ENCODE measurements at places on chromosomes 7 and 10. TPM values are rescaled to one million over a fixed set of nuclear protein-coding genes. Genes with fewer than 3 reads are reported as not detected.

GRCh38 chr10:101140950-101141615 is 10.0 kb downstream of the TLX1 start:
- DNase-seq, result no peak

DNA sequence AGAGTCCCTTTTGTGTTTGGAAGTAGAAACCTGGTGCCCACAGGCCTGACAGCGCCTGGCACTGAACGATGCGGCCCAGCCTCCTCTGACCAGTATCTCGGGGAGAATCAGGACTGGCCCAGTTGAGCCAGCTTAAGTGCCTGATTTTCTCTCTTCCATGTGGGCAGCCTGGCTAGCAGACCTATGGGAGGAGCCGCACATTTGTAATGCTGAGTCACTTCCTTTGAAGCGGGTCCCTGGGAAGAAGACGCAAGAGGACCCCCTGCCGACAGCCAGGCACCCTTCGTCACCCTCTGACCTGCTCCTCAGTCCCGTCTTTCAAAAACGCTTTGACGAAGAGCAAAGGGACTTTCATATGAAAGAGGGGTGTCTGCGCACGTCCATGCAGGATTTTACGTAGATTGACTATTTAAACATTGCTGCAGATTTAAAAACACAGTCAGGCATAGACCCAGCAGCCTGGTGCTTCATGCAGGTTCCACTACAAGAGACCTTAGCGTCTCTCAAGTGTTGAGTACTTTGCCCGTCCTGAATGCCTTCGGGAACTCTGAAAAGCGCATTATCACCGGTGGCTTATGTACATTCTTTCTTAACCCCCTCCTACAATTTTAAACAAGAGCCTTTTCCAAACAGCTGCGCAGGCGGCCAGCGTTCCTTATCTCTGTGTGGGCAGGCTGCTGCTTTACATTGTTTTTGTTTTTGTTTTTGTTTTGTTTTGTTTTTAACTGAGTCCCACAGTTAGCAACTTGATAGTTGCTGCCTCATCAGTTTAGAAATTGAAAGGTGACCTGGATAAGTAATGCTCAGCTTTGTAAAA is 36.5 kb upstream of the AP5Z1 start:
- peak; percentile 61 for DNase-seq

DNA sequence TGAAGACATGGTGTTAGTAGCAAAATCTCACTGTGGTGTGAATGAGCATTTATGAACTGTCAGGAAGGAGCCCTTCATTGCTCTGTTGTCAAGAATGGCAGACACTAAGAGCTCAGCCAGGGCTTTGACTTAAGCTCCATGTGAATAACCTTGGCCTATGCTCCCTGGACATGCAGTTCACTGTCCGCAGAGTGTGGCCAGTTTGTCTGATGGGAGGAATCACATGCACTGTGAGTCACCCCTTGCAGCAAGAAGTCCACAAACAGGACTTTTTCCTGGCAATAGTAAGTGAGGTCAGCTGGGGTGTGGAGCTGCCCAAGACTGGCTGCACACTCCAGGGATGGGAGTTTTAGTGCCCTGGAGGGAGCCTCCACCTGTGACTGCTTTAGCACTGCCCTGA is 49.5 kb downstream of the ZNF37A start:
- DNase-seq, result no peak

- no peak for DNase-seq
Observed at GRCh38 chr10:73413108-73413527, 740 bp downstream of the ANXA7 start.

DNA sequence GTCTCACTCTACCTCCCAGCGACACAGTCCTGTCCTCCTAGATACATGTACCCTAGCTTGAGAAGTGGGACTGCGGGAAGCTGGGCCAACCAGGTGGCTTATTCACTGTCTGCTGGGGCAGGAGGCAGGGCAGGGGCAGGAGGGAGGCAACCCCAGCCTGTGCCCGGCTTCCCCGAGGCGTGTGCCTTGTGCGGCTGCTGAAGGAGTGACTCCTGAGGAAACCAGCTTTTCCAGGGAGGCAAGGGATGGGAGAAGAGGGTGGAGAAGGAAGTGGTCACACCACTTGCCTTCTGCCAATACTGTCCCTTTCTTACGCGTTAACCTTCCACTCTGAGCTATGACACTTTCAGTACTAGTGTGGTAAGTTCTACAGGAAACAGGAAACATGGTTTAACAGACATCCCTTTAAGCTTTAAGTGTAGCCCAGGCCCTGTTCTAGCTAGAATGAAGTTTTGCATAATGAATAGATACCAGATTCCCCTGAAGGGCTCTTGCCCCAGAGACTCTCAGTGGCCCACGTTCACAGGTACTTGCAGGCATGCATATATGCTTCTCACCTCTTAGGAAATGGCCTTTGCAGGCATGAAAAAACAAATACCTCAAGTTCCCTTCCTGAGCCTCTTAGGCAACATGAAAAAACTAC is 40.6 kb downstream of the SYPL1 start:
- DNase-seq, result peak; percentile 62

- no peak for DNase-seq
Observed at GRCh38 chr10:114206902-114207301, 27.7 kb downstream of the TDRD1 start.

DNA sequence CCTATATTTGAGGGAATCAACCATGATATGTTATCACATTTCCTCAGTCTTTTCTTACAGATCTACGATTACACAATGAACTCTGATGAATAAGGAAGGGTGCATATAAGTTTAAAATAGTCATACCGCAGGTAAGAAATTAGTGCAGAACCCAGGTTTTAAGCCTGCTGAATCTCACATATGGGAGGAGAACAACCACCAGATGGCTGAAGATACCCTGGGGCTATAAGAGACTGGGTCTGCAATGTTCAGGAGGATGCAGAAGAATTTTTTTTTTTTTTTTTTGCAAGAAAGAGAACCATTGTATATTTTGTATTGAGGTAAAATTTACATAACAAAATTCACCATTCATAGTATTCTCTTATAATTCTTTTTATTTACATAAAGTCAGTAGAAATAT is 372.3 kb upstream of the MYO3A start:
- no peak for DNase-seq

DNA sequence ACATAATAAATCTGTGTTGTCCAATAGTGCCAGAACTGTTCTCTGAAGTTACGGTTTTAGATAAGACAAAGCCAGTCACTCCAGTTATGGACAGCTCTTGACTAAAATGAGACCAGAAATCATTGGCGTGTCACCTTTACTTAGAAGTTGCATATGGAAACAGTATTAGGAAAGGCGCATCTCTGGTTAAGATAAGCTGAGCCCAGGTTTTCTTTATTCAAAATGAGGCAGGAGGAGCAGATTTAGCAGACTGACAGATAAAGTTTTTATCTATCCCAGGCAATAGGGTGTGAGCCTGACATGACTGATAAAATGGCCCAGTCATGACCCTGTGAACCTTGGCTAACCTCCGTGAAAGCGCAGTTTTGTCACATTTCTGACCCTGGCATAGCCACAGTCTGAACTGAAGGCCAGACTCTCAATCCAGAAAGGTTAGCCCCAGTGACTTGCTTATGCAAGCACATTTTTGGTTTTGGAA is 4.2 kb downstream of the CYP26A1 start:
- no peak for DNase-seq

GRCh38 chr7:79244482-79244881 is 209.0 kb downstream of the MAGI2 start:
- DNase-seq, result no peak

GRCh38 chr7:66265566-66265965 is 60.4 kb downstream of the TPST1 start:
- DNase-seq, result no peak

DNA sequence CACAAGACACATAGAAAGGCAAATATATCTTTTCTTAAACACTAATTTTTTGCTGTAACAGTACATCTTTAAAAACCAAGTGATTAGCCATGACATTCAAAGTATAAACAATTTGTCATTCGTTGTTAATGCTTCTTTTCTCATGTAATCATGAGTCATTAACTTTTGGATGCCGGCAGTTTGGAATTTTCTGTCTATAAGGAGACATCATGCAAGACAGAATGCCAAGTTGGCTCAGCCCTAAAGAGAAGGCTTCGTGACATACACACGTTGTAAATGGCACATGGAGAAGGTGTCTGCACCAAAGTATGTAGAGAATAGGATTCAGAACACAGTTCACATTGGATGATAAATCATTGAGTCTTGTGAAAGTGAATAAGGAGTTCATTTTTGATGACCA is 35.9 kb downstream of the CCDC3 start:
- DNase-seq, result no peak

DNA sequence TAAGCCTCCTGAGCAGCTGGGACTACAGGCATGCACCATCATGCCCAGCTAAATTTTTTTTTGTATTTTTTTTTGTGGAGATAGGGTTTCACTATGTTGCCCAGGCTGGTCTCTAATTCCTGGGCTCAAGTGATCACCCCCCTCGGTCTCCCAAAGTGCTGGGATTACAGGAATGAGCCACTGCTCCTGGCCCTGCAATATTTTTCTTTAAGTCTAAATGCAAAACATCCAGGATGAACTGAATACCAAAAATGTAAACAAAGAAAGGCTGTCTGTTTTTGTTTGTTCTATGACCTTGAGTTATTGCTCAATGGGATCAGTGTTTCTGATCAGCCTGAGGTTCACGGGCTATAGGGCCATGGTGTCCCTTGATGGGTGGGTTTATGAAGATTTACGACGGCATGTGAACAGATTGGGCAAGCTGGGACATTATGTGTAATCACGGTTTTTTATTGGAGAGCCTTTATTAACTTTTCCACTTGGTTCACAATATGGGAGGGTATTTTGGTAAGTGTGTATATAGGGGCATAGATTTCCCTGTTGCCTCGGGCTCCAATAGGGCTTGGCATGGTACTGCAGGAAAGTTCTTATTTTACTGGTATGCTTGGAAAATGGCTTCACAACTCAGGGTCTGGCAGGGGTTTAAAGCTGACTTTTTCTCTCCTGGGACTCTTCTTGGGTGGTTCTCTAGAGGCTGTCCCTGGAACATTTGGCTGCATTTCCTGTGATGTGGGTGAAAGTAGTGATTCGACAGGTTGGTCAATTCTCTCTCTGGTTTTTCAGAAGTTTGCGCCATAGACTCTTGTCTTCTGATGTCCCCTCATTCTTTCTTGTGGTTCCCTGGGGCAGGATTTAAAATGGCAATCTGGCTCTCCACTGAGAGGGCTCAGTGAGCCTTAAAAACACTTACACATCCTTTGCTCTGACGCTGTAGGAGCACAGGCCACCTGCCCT is 41.6 kb downstream of the MRPS33 start:
- no peak for DNase-seq

DNA sequence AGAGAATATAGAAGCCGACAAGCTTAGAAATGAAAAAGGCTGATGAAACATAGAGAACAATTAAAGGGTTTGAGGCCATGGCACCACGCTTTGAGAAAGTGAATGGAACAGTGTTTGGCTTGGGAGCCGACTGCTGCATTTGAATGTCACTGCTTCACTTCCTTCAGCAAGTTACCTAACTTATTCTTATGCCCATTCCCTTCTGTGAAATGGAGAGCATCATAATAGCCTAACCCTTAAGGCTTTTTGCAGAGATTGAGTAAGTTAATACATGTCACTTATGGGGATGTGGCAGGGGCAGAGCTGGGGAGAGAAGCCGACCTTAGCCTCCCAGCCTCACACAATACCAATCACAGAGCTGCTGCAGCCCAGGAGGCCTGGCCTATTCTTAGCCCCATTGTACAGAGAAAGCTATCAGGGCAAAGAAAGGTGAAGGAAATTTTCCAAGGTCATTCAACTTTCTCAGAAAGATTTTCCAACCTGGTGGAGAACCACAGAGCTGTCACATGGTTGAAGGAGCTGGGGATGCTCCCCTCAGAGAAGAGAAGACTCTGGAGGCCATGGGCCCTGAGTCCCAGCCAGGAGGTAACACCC is 186.0 kb upstream of the GDF10 start:
- no peak for DNase-seq

DNA sequence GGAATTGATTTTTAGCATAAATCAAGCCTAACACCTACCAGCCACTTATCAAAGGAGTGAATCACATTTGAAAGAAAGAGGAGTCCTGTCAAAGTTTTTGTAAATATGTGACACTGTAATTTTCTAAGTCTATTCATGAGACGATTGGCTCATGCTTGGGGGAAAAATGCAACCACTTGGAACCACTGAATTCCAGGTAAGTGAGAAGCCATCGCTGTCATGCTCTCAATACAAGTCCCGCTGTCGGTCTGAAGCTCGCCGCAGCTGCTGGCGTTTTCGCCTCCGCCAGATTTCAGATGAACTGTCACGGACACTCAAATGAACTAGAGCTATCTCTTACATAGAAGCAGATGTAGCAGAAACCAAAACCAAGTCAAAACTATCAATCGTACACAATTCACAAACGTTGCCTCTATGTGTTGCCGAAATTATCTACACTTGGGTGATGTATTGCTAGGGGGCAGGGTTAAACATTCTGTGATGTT is 279.8 kb upstream of the FZD8 start:
- no peak for DNase-seq

GRCh38 chr10:70557876-70558275 is 44.7 kb downstream of the PRF1 start:
- DNase-seq, result no peak

DNA sequence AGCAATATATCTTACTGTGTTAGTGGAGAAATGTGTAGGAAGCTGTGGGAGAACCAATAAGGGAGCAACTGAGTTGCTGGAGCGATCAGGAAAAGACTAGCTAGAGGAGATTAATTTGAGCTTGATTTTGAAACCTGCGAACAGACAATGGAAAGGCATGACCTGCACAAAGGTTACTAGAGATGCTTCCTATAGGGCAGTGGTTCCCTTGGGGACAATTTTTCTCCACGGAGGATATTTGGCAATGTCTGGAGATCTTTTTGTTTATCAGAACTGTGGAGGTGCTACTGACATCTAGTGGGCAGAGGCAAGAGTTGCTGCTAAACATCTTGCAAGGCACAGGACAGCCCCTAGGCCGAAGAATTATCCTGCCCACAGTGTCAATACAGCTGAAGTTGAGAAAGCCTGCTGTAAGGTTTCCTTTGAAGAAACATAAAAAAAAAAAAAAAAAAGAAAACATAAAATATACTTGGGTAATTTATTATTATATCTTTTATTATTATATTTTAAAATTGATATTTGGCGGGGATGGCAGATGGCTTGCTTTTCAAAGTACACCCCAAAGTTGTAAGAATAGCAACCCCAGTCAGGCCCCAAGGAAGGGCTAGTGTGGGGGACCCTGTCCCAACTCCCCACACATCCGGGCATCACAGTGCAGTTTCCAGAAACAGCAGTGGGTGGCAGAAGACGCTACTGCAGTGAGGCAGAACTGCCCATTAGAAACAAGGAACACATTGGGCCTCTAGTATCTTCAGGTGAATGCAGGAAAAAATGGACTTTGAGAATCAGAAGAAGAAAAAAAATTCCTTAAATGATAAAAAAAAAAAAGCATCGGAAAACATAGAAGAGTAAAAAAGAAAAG is 481.6 kb downstream of the SH2D4B start:
- DNase-seq, result no peak

DNA sequence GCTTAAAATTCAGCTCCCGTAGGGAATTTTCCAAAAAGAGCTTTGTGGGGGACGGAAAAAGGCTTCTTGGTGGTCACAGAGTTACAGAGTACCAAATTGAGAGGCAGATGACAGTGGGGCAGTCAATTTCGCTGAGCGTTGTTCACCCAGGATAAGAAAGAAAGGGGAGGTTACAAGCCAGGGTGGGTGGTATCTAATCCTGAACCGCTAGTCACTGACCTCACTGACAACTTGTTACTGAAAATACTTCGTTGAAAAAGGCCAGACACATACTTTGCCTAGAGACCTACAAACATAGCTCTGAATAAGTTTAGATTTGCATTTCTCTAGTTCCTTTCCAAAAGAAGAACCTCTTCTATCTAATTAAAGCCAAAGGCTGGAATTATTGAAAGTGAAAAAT is at the start of gene CTNNA3:
Gene CTNNA3 (minus strand): TSS at position 167 of the 400 bp plus-strand sequence.
- no peak for DNase-seq

PTER gene
- 16.7 TPM for total RNA-seq

NPSR1 gene
- total RNA-seq, result not detected

TIMM23 gene
- total RNA-seq, result 42.8 TPM

H2BK1 gene
- not detected for total RNA-seq
